ENCODE measurements at places on chromosomes 1 and 21. TPM values are rescaled to one million over a fixed set of nuclear protein-coding genes. Genes with fewer than 3 reads are reported as not detected.

DNA sequence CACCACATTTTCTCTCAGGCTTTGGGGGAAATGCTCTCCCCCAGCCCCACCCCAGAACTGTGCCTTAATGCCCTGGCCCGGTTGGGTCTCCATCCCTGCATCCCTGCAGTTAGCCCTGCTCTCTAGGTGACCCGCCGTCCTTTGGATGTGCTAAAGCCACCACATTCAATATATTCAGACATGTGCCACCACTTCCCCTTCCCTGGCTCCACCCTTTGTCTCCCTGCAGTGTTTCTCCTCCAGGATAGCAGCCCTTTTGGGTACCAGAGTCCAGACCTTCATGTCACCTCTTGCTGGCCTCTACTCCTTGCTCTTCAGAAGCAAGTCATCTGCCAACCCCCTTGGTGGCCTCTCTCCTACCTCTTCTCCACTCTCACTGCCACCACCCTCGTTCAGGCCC, 41.8 kb downstream of the RUNX1 start:
- DNase-seq: no peak

GRCh38 chr1:66464351-66464750, 69.6 kb upstream of the SGIP1 start:
- no peak for DNase-seq

DNA sequence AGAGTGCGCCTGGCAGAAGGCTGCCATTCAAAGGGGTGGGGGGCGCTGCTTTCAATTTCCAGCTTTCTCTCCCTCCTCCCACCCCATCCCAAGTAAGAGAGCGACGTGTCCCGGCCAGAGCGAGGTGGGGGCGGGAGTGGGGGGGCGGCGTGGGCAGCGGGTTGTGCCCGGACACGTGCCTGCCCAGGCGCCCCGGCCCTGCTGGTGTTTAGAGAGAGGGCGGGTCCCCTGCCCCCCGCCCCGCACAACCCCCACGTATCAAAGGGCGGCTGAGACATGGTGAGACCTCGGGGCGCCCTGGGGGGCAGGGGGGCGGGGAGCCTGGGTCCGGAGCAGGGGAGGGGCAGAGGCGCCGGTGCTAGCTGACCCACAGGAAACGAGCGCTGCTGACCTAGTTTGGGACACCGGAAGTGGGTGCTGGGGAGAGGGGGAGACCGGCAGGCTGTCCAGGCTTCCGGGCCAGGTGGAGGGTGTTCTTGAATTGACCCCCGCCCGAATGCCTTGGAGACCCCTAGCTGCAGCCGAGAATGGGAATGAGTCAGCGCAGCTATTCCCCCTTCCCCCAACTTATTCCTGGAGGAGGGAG, 1.3 kb downstream of the ZBTB7B start:
- peak; percentile 75 for DNase-seq

GRCh38 chr1:115546846-115547245, 94.9 kb upstream of the VANGL1 start:
- no peak for DNase-seq

Gene HOOK1
- polyA plus RNA-seq: 36.2 TPM

Gene HJV
- 0.10 TPM for polyA plus RNA-seq

All from left lung (tissue), 14 donors.